ENCODE measurements at places on chromosomes 16 and 17.
A peak's percentile ranks its signal among the peaks of the same experiment; 100 is the strongest.

- no peak for DNase-seq
Observed at GRCh38 chr16:29775742-29776408, 2.2 kb upstream of the ZG16 start.

DNA sequence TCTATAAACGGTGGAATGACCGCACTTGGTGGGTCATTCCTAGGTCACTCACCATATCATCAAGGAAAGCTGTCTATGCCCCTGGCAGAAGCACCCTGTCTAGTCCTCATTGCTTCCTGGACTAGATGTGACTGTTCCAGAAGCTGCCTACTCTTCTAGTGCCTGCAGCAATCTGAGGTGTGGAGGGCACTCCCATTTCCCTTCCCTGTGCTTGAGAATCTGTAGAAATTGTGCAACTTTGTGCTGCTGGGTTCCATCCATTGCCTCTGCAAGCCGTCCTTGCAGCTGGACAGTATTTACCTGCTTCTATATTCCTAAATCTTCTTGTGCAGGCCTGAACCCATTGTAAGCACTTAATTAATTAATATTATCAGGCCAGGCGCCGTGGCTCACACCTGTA is 52.1 kb downstream of the CACNG3 start:
- no peak for DNase-seq

DNA sequence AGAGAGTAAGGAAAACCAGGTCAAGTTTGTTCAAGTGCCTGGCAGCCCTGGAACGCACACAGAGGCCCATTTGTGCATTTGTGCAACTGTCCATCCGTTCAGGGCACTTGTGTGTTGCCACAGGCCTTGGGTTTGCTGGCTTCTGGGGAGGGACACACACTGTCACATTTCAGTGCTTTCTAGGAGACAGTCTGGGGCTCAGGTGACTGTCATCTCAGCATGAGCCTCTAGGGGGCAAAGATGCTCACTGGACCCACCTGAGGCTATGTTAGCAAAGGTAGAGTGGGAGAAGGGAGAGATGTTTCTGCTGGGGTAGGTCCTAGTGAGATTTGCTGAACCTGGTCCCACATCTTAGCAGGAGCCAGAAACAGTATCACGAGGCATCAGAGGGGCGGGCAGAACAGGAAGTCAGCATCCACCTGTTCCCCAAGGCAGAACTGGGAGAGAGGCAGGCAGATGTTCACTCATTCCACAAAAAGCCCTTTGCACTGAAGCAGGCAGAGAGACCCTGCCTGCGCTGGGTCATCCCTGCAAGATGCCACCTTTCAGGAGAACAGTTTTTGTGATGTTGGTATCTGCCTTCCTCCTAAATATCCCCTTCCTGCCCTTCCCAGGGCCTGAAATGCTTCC is 48.5 kb downstream of the RAI1 start:
- DNase-seq, result peak; percentile 44

GRCh38 chr17:73749337-73749823 is 105.1 kb upstream of the SDK2 start:
- no peak for DNase-seq

GRCh38 chr17:7579834-7580603 is 581 bp downstream of the CD68 start:
- peak; percentile 30 for DNase-seq

DNA sequence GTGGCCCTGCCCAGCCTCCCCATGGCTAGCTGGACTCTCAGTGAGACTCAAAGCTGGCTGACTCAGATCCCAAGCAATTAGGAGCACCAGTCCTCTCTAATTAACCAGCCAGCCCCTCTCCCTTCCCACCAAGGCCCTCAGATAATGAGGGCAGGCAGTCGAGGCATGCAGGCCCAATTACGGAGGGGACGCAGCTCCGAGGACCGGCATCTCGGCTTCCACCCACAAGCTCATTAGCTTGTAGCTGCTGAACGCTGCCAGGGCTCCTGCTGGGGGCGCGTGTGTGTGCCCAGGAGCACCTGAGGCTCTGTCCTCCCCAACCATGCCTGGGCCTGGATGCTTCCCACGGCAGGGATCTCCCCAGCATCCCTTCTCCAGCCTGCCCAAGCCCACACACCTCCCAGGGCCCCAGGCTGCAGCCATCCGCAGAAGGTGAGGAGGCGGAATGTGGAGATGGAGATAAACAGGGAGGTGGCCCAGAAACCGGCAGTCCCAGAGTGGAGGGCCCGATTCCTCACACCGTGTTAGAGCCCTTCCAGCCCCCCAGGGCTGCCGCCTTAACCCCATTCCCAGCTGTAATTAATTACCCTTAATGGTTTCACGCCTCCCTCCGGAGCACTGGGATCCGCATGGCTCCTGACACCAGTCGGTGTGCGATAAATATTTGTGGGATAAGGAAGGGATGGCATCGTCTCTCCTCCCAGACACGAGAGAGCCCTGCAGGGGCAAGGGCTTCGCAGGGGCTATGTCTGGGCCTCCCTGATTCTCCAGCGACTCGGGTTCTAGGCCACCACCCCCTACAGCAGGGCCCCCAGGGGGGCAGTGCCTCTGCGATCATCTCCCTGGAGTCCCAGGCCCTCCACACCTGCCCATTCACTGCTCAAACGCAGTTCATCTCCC is 42.2 kb downstream of the RPH3AL start:
- DNase-seq, result no peak

DNA sequence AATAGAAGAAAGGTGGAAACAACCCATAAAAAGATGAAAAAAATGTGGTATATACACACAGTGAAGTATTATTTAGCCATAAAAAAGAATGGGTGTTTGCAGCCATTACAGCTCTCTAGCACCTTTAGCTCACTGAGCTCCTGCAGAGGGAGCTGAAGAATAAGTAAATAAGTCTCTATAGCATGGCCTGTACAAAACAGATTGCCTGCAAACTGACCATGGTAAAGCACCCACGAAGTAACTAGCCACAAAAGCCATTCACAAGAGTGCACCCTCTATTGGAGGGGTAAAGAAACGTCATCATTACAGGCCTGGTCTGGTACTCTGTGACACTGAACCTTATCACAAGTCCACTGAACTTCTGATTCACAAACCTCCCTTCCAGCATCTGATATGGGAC is 76.3 kb downstream of the USP32 start:
- DNase-seq, result peak; percentile 42

DNA sequence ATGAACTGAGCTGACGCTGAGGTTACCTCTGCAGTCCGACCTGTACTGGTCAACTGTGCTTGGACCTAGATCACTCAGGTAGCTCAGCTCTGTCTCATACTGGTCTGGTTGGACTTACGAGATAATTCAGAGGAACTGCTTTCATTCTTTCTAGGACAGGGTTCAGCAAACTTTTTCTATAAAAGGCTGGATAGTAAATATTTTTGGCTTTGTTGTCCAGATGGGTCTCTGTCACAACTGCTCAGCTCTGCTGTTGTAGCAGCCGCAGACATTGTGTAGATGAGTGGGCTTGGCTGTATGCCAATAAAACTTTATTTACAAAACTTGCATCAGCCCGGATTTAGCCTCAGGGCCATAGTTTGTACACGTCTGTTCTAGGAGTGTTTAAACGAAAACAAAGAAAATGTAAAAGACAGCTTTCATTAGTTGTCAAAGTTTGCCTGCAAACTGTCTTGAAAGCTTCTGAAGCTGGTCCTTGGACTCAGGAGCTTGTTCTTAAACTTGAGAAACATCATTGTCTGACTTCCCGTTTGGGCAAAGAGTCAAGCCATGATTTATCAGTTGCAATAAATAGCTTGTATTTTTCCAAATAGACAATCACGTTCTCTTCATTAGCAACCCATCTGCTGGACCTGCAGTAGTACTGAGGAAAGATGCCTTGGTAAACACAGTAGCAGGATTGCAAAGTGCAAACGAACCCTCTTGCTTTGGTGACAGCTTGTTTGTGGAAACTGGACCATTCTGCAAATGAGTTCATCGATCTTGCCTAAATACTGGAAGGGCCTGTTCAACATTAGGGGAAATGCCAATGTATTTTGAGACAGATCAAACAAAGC is 253.4 kb downstream of the SNX29 start:
- DNase-seq, result no peak

DNA sequence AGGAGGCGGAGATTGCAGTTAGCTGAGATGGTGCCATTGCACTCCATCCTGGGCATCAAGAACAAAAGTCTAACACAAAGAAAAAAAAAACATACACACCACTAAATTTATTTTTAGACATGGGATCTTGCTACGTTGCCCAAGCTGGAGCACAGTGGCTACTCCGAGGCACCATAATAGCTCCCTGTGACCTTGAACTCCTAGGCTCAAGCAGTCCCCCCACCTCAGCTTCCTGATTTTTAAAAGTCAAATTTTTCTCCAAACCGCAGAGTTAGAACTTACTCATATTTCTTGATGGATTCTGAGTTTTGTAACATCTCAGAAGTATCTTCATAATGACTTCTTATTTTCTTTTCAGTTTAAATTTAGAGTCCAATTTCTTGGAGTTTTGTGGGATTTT is 3.4 kb downstream of the CMTM4 start:
- DNase-seq, result no peak

GRCh38 chr16:31183432-31184428 is 3.8 kb downstream of the FUS start:
- no peak for DNase-seq

DNA sequence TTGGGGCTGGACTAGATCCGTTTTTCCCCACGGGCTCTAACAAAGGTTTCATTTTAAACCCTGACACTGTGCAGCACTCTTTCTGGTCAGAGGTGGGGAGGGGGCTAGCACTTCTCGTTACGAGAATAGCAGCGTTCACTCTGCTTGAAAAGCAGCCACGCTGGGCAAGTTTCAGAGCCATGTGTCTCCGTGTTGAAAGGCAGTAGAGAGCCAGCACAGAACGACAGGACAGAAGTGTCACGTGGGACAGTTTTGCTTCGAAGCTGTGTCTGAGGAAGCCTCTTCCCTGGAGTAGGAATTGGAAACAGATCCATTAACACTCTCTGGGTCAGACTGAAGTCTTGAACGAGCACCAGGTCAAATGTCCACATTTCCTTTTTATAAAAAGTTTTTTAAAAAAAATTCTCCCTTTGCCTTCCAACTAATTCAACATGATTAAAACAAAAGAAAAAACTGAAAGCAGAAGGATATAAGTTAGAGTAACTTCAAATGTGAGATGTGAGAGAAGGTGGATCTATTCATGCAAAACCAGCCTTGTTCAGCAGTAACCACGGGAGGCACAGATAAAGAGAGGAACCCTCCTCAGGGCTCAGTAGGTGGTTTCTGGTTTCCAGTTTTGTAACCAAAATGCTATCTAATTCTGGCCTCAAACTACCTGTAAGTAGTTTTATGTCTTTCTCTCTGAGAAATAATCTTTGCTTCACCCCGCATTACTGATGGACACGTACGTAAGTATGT is 65.0 kb downstream of the SMG6 start:
- DNase-seq, result no peak

GRCh38 chr17:72445055-72445991 is 324.5 kb downstream of the SOX9 start:
- no peak for DNase-seq

DNA sequence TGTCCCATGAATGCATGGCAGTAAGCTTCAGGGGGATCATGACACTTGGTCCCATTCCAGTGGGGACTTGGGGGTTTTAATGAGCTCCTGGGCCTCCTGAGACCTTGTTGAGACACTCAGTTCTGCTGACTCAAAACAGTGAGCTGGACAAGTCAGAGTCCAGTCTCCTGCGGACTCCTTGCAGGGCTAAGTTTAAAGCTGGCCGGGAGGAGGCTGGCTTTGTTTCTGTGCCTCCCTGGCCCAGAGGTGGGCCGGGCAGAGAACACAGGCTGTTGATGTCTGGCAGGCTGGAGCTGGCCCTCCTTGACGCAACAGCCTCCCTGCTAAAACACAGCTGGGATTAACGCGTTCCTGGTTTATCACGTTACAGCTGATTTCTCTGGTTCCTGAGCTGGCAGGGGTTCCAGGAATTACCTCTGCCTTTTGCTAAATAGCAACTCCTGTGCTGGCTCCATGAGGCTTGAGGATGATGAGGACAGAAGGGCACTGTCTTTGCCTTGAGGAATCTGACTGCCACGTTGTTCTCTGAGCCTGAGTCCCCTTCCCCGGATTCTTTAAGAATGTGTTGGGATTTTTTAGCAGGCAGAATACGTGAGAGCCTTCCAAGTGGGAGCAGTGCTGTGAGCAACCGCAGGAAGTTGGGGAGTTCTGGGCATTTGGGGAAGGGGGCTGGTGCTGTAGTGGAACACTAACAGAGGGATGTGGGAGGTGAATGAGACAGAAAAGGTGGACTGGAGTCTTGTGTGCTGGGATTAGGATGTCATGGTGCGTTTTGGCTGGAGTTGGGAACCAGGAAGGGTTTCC is 2.0 kb downstream of the GPT2 start:
- DNase-seq, result no peak

DNA sequence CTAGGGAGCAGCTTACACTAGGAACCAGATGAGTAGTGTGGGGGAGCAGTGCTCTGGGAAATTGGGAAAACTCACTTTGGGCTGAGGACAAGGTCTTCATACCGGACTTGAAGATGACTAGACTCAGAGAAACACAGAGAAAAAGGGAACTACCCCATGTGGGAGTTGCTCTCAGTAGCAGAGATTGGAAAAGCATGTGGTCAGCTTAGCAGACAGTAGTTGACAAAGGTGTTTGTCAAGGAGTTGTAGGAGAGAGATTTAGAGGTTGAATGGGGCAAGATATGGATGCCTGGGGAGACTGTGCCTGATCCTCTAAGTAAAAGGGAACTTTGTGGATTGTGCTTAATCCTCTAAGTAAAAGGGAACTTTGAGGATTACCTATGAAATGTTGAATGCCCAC is 194.5 kb upstream of the COX10 start:
- no peak for DNase-seq

DNA sequence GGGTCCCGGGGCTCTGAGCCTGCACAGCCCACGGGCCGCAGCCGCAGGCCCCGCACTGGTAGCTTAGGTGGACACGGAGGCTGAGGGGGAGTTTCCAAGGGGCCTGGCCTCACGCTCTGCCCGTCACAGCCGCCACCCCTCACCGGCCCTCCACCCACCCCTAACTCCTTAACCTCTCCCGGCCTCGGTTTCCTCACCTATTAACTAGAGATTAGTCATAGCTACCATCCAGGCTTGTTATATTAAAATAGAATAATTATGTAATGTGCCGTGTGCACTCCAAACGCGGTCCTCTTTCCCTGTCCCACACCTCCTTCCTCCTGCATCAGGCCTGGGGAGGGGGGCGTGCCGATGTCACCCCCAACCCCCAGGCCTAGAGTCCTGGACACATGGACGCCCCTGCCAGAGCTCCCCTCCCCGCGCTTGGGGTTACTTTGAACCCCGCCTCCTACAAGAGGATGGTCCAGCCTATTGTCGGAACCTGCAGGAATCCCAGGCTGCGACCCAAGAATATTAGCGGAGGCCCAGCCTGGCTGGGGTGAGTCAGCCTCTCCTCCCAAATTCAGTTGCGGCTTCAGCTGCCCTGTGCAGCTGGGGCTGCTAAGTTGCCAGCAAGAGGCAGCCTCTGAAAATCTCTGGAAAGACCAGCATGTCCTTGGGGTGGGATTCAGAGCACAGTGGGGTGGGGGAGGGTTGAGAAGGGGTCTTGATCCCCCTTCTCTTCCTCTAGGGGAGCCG is 17.3 kb downstream of the SOCS3 start:
- DNase-seq, result peak; percentile 90

- DNase-seq, result no peak
Observed at GRCh38 chr17:4626734-4627256, 14.7 kb downstream of the ALOX15 start.

- DNase-seq, result no peak
Observed at GRCh38 chr16:70254965-70255286, 3.2 kb upstream of the EXOSC6 start.
